ENCODE measurements at places on chromosomes 5 and 9.

- DNase-seq = no peak
Observed at GRCh38 chr5:176611435-176611834, 1.5 kb upstream of the GPRIN1 start.

DNA sequence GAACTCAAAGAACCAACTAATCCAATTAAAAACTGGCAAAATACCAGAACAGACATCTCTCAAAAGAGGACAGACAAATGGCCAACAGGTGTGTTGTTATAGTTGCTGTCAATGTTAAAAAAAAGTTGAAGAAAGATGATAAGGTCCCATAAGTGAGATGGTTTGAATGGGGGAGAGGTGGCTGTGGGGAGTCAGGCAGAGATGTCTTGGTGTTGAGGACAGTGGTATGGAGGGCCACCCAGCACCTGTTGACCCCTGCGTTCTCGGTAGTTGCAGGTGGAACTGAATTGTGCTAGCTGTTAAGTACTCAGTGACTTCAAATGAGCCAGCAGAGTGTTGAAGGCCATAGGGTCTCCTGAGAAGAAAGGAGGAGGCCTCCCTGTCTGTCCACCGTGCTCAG lies 55.9 kb upstream of the PITX1 start:
- DNase-seq = no peak

DNA sequence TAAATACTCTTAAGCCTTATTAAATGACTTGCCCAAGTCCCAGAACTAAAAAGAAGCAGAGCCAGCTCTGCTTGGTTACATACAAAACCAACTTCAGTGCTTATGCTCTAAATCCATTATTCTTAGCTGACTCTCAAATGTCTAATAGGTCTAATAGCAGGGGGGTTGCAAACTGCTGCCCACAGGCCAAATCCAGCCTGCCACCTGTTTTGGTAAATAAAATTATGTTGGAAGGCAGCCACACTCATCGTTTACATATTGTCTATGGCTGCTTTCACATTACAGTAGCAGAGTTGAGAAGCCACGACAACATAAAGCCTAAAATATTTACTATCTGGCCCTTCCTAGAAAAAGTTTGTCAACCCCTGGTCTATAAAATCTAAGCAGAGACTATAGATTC lies 69.0 kb downstream of the KLHL3 start:
- DNase-seq = no peak

DNA sequence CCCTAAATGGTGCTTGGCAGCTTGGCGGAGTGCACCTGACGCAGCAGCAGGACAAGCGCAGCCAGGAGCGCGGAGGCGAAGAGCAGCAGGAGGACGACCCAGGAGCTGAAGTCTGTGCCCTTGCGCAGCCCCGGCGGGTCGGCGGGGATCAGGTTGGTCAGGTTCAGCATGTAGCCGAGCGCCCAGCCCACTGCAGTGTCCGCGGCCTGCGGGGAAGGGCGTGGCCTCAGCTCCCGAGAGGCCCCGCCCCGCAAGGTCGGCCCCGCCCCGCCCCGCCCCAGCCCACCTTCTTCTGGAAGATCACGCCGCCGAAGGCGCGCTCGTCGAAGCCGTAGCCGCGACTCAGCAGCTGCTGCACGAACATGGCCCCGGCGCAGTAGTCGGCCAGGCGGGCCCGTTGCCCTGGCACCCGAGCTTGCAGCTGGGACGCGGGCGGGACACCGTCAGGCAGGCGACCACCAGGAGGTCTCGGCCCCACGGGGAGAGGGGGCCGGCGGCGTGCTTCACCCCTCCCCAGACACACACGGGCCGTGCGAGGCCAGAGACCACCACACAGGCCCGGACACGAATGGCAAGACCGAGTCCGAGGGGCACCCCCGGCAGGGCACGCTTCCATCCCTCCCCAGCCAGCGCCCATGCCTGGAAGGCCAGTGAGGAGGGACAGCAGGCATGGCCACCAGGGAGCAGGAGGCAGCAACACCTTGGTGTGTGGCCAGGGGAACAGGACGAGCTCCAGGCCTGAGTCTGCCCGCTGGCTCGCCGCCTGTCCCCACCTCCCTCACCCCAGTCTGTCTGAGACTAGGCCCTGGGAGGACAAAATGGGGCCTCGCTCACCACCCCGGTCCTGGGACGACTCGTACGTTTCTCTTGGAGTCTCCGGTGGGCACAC lies 2.9 kb upstream of the NPDC1 start:
- DNase-seq = no peak

DNA sequence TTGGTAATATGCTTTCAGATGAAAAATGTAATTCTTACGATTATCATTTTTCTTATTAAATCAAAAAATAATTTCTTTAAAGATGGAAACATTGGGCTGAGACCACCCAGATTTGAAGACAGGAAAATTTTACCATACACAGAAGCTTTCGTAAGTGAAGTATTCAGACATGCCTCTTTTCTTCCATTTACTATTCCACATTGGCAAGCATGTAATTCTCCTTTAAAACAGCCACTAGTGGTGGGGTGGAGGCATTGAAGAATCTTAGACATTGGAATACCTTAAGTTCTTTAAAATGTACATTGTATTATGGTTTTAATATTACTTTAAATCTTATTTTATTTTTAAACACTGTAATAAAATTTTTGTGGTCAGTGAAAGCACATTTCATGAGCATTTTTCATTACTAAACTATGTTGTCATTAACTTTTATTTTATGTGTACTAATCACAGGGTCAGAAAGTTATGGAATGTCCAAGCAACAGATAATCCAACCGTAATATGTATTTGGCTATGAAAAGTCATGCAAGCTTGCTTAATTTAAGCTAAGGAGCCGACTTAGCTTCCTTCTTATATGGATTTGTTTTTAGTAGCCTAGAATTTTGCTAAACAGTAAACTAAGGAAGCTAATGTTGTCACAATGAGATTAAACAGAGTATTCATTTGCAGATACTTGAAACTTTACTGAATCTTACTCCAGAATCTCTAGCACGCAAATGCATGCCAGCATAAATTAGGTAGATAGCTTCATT lies 97.4 kb upstream of the ALDH1A1 start:
- no peak for DNase-seq

- no peak for DNase-seq
Observed at GRCh38 chr5:66829358-66829674, 233.1 kb downstream of the MAST4 start.

Measured in stimulated activated CD8-positive, alpha-beta memory T cell treated with anti-CD3 and anti-CD28 coated beads, Interleukin-7, amount 100 ng/mL, for 1 hour (primary cell).